Jurkat, Clone E6-1 (cell line): ENCODE measurements at places on chromosomes 6 and 20.

GRCh38 chr6:24403501-24403824 is 727 bp downstream of the MRS2 start:
- DNase-seq: peak; percentile 12

- DNase-seq: no peak
These were observed 1.2 kb downstream of the CST7 start for GRCh38 chr20:24950128-24950835.

DNA sequence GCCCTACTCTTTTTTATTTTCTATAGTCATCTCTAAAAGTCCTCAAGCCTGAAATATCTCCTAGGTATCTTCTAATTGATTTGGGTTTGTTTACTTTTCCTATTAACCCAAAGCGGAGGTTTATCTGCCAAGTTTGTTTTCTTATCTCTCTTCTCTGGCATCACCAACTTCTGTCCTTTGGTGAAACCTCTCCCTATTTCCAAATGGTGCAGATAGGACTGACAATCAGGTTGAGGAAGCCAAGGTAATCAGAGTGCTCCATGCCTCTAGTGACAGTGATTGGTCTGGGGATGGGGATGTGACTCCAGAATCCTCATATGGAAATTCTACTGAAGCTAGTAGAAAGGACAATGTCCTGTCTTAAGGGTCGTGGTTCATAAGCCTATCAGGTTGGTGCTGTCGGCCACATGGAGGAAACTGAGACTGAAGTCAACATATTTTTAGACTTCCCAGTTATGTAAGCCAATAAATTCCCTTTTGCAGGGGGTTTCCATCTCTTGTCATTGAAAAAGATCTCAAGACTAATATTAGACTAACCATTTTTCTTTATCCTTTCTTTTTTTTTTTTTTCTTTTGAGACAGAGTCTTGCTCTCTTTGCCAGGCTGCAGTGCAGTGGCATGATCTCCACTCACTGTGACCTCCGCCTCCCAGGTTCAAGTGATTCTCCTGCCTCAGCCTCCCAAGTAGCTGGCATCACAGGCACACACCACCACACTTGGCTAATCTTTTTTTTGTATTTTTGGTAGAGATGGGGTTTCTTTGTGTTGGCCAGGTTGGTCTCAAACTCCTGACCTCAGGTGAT is 28.0 kb downstream of the KIF6 start:
- no peak for DNase-seq

DNA sequence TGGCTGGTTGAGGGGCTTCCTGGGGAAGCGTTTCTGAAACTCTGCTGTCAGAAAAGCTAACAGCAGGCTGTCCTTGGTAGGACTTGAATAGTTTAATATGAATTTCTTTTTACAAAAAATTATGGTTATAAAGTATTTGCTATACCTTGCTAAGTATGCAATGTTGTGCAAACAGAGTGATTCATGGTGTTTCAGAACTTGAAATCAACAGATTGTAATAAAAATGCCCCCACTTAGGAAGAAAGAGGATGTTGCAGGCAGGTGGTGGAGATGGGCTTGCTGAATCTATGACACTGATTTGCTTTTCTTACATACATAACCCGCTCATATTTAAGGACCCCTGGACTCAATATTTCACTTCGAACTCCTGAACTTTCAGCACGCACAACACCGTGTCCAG is 211.6 kb downstream of the THBS2 start:
- DNase-seq: no peak

DNA sequence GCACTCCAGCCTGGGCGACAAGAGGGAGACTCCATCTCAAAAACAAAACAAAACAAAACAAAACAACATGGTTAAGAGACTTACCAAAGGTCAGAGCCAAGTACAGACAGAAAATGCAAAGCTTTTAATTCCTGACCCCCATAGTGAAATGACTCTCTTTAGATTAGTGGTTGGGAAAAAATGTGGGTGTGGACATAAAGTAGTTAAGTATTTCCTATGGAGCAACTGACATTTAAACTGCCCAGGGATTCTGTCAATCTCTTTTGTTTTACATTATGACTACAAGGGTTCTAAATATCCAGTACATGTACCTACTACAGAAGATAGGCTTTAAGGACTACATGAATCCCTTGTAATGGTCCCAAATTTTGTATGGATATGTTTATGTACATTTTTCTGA is 75.1 kb downstream of the IRAK1BP1 start:
- no peak for DNase-seq

DNA sequence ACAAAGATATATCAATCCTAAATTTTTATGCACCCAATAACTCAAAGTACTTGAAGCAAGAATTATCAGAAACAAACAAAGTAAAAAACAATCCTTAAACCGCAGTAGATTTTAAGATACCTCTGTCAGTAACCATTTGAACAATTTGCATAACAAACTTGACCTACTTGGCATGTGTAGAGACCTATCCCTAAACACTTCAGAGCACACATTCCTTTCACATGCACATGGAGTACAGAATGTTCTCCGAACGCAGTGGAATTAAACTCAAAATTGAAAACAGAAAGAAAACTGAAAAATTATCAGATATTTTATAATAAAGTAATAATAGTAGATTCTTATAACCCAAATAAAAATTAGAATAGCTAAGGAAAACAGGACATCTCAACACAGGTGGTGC is 162.6 kb upstream of the THBS2 start:
- DNase-seq: no peak

- no peak for DNase-seq
These were observed 20.6 kb downstream of the RBCK1 start for GRCh38 chr20:428658-429200.

GRCh38 chr6:151807513-151808370 is at the start of gene ESR1:
Gene ESR1 (plus strand): TSS chr6:151807682. CDS start chr6:151807913, 231 bp downstream.
- DNase-seq: no peak

GRCh38 chr6:19995575-19996257 is 158.5 kb downstream of the ID4 start:
- DNase-seq: no peak

DNA sequence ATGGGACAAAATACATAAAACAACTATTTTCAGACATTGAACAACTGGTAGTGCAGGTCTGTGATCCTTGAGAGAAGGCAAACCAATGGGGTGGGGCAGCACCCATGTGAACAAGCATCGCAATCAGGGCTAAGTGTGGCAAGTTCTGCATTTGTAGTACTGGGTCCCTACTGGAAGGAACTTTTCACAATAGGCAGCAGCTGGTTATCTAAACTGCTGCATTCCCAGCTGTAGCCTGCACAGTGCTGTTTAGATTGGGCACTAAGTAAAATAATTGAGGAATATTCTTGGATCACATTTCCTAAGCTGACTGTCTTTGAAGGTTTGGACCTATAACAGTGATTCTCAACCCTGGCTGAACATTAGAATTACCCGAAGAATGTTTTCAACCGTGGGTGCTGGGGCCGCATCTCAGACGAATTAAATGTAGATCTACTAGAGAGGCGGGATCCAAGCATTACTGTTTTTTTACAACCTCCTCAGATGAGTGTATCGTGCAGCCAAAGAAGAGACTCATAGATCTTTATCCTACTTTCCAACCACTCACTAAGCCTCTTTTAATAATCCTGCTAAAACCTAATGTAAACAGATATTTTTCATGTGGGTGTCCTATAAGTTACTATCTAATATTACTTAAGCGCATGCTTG is 12.4 kb upstream of the MAP3K4 start:
- DNase-seq: no peak

DNA sequence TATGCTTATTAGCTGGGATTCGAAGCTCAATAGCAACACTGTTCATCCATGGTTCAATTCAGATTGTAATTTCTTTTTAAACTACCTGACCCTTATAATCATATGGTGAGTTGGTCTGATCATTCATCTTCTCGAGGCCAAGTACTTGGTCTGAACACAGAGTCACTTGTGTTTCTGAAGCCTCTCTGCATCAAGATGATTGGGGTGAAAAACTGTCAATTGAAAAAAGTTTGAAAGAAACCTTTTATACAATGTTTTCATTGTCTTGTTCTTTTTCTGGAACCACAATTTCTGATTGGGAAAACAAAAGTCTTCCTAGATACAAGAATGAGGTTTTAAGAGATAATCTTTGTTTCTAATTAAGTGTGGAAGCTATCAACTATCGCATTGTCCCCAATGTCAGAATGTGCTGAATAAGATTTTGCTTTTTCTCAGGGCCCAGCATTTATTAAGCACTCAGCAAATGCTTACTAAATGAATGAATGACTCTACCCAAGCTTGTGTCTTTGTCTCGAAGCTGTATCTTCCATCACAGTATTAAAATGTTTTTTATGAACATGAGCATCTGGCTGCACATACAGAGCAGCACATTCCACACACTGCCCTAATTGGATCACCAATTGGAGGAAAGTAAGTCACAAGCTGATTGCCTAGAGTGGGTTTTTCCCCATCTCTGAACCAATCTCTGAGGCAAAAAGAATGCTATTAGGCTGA is 45.0 kb upstream of the MOXD1 start:
- no peak for DNase-seq

- no peak for DNase-seq
These were observed 2.4 kb downstream of the KIF13A start for GRCh38 chr6:17984812-17985670.

- peak; percentile 38 for DNase-seq
These were observed 149.3 kb downstream of the PTPRT start for GRCh38 chr20:43040427-43040826.
